Ascending aorta (tissue), 2 donors: ENCODE measurements at places on chromosomes 12 and 14.

DNA sequence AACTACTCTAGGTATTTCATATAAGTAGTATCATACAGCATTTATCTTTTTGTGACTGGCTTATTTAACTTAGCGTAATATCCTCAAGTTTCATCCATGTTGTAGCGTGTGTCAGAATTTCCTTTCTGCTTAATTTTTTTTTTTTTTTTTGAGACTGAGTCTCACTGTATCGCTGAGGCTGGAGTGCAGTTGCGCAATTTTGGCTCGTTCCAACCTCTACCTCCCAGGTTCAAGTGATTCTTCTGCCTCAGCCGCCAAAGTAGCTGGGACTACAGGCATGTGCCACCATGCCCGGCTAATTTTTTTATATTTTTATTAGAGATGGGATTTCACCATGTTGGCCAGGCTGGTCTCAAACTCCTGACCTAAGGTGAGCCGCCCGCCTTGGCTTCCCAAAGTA lies 28.9 kb downstream of the PNMA1 start:
- DNase-seq: no peak

- DNase-seq: peak; percentile 52
Observed at GRCh38 chr12:131379738-131380137, 331.2 kb upstream of the SFSWAP start.

- DNase-seq: no peak
Observed at GRCh38 chr12:108477055-108477880, 37.8 kb upstream of the FICD start.

- no peak for DNase-seq
Observed at GRCh38 chr12:111355201-111355925, 13.5 kb downstream of the PHETA1 start.

- DNase-seq: no peak
Observed at GRCh38 chr14:23202001-23202400, 18.5 kb upstream of the SLC7A8 start.

DNA sequence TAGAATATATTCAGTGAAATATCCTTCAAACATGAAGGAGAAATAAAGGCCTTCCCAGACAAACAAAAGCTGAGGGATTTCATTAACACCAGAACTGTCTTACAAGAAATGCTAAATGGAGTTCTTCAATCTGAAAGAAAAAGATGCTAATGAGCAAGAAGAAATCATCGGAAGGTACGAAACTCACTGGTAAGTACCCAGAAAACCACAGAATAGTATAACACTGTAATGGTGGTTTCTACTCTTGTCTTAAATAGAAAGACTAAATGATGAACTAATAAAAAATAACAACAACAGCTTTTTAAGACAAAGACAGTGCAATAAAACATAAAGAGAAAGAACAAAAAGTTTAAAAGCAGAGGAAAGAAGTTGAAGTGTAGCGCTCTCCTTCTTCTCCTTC lies 18.7 kb upstream of the RNF212B start:
- DNase-seq: no peak

DNA sequence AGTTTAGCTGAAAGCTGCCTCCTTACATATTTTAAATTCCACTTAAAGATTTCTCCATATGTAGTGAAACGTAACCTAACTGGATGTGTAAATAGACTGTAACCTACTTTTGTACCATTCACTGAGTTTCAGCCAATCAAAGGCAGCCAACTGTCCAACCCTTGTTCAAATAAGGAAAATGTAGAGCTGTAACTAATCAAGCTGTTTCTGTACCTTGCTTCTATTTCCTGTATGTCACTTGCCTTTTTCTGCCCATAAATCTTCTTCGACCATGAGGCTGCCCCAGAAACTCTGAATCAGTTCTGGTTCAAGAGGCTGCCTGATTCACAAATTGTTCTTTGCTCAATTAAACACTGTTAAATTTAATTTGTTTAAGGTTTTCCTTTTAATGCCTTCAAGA lies 6.3 kb downstream of the SLC7A8 start:
- DNase-seq: no peak

DNA sequence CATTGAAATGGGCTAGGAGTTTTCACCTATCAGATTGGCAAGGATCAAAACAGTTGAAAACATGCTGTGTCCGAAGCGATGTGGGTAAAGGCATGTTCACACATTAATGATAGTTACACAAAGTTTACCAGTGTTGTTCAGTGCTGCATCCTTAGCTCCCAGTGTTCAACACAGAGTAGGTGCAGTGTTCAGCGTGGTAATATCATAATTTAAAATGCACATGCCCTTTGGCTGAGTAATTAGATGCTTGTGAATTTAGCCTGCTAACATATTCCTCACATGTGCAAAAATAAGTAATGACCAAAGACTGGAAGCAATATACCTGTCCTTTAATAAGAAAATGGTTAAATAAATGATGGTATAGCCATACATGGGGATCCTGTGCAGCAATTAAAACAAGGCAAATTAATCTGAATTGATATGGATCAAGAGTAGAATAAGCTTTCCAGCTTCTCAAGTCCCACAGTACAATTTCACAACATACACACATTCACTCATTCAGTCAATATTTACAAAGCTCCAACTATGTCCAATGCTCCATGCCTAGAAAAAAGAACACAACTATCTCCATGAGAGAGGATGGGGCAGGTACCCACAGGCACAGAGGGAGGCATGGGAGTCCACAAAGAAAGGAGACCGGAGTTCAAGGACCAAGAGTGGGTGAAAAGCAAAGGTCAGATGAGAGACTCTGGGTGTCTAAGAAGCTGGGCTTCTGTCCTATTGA lies 12.8 kb downstream of the TMCC3 start:
- no peak for DNase-seq

- DNase-seq: peak; percentile 76
Observed at GRCh38 chr12:50400638-50401499, at the start of gene LARP4. Gene LARP4, plus strand, starts transcription at chr12:50400885. Its CDS starts 126 bp downstream, at chr12:50401011.

- DNase-seq: no peak
Observed at GRCh38 chr12:93972411-93973208, 175.8 kb upstream of the PLXNC1 start.

GRCh38 chr12:108457006-108457733 lies 57.9 kb upstream of the FICD start:
- no peak for DNase-seq

GRCh38 chr12:16325426-16325825 lies 22.0 kb upstream of the MGST1 start:
- DNase-seq: no peak

GRCh38 chr14:76329154-76329928 lies 46.6 kb upstream of the ESRRB start:
- DNase-seq: no peak

- DNase-seq: no peak
Observed at GRCh38 chr12:17358835-17359234, 731.2 kb downstream of the RERGL start.
